ENCODE measurements at places on chromosomes 3 and 15. TPM values are rescaled to one million over a fixed set of nuclear protein-coding genes. Genes with fewer than 3 reads are reported as not detected.
A peak's percentile ranks its signal among the peaks of the same experiment; 100 is the strongest.

GRCh38 chr15:47035475-47036406 is 681.6 kb upstream of the SEMA6D start:
- DNase-seq = no peak

- DNase-seq = no peak
Observed at GRCh38 chr15:101052681-101053121, 133.5 kb downstream of the LRRK1 start.

- DNase-seq = no peak
Observed at GRCh38 chr15:79849789-79850188, 47.0 kb downstream of the MTHFS start.

DNA sequence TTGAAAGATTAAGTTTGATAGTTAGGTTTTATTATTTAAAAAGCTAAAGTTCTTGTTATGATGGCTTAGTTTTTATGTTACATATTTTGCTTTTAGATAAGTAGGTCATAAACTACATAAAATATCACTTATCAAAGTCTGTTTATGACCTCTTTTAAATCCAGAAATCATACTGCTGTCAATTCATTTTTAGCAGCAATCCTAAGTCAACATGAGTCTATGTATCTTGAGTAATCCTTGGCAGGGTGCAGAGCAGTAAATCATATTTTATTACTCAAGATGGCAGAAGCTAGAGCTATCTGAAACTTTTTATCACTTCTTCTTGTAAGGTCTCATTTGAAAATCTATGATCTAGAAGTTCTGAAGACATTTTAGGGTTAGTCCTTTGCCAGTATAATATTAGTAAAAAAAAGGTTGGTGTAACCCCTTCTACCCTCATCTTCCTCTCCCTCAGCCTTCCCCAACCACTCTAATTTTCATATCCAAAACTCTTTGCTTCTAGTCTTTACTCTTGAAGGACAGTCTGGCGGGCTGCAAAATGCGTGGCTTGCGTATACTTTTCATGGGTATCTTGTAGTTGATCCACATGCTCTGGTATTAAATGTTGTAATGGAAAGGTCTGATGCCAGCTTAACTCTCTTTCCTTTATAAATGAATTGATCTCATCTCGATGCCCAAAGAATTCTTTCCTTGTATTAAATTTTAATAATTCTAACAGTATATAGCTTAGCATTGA is 134.0 kb upstream of the THRB start:
- DNase-seq = no peak

GRCh38 chr3:160040181-160040580 is 51.5 kb downstream of the IL12A start:
- no peak for DNase-seq

- DNase-seq = no peak
Observed at GRCh38 chr3:59438492-59438891, 388.7 kb upstream of the CFAP20DC start.

- DNase-seq = no peak
Observed at GRCh38 chr15:92448370-92448769, 54.7 kb downstream of the ST8SIA2 start.

GRCh38 chr3:36993326-36994283 is at the start of gene MLH1:
TSS of gene MLH1 (plus strand) at chr3:36993518. CDS start at chr3:36993548, 30 bp downstream.
- peak; percentile 98 for DNase-seq

DNA sequence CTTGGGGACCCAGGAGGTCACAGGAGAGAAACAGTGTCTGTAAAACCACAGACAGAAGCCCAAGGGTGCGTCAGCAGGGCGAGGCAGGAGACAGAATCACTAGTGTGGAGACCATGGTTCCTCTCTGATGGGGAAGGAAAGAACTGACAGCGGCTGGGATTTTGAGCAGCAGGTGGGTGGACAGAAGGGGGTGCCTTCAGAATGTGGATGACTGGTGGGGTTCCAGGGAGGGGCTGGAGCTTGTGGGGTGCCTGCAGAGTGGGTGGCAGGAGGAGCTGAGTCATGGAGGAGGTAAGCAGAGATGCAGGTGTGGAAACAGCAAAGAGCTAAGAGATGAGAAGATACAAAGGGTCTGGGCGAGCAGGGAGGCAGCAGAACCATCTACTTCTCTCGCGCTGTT is 124.2 kb downstream of the GABRB3 start:
- no peak for DNase-seq

DNA sequence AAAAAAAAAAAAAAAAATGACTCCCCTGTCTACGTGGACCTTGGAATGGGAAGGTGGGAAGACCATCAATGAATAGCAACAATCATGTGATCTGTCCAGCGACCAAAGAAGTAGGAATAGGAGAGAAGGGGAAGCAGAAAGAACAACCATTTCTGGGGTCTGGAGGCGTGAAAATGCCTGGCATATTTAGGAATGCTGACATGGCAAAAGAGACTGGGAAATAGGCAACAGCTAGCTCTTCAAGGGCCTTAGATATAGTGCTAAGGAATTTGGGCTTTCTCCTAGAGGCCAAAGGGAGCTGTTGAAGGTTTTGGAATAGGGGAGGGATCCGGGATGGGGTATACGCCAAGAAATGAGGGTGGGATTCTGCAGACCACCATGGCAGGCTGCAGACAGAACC is 5.9 kb downstream of the SLC22A13 start:
- DNase-seq = no peak

- DNase-seq = no peak
Observed at GRCh38 chr3:125398952-125399351, 23.8 kb upstream of the ZNF148 start.

DNA sequence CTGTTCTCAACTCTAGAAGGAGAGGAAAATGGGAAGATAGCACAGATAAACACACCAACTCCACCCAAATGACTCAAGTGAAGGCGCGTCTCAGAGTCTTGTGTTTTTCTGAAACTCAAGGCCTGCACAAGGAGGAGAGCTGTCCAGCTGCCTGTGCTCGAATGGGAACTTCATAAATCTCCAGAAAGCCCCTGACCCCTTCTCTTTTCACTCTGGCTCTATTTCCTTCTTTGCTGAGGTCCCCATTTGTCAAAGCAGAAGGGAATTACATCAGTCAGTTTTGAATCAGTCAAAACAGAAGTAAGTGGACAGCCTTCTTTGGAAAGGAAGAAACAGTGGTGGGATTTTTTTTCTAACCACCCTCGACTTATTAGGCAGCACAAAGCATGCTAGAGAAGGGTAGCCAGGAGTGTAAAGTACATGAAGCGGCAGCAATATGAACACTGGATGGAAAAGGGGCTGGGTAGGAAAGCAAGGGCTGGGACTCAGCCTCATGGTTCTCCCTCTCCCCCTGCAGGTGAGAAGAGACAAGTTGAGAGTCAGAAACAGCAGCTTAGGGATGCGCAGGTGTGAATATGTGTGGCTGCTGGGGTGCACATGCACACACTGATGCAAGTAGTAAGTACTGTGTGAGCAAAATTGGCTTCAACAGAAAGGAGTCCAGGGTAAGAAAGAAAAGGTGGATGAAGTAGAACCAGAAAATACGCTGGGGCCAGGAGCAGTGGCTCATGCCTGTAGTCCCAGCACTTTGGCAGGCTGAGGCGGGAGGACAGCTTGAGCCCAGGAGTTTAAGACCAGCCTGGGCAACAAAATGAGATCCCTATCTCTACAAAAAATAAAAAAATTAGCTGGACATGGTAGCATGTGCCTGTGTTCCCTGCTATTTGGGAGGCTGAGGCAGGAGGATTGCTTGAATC is 36.6 kb upstream of the MAGEF1 start:
- no peak for DNase-seq

DNA sequence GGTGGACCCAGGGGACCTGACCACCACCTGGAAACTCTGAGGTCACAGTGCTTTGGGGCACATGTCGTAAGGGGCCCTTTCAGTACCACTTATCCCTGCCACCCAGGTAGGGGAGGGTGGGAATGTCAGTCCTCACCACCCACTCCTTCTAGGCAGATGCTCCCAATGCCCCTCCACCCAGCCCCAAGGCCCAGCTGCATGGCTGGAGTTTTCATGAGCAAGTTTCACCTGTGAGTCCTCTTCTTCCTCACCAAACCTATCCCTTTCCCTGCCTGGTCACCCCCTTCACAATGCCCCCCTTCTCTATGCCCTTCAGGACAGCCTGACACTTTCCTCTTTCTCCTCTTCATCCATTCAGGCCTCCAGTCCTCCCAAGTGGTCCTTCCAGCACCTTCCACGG is 9.8 kb downstream of the FAM174B start:
- DNase-seq = no peak

GRCh38 chr15:43433165-43433564 is 59.8 kb downstream of the TP53BP1 start:
- no peak for DNase-seq

DNA sequence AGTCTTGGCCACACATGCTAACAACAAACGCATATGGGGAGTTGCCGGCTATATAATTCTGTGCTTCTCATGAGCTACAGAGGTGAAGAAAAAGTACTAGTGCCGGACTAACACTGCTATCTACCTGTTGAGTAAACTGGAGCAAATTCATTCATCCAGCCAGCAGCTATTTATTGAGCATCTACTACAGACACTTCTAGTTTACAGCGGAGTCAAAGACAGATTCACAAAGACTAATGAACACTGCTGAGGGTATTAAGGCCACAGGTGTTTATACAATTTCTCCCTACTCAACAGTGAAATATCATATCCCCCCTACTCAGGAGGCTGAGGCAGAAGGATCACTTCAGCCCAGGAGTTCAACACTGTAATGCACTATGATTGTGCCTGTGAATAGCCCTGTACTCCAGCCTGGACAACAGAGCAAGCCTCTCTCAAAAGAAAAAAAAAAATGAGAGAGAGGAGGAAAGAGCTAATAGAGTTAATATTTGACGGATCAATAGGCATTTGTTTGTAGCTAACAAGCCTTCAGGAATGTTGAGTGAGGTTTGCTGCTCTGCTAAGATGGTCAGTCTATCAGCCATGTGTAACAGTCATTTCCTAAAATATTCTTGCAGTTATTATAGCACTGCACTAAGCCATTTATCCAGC is 17.8 kb downstream of the ADCY5 start:
- no peak for DNase-seq

- no peak for DNase-seq
Observed at GRCh38 chr15:67784090-67784781, 41.1 kb upstream of the SKOR1 start.

GRCh38 chr3:178382449-178383061 is 153.7 kb upstream of the KCNMB2 start:
- DNase-seq = no peak

- DNase-seq = no peak
Observed at GRCh38 chr3:58107597-58107996, 99.4 kb downstream of the FLNB start.

DNA sequence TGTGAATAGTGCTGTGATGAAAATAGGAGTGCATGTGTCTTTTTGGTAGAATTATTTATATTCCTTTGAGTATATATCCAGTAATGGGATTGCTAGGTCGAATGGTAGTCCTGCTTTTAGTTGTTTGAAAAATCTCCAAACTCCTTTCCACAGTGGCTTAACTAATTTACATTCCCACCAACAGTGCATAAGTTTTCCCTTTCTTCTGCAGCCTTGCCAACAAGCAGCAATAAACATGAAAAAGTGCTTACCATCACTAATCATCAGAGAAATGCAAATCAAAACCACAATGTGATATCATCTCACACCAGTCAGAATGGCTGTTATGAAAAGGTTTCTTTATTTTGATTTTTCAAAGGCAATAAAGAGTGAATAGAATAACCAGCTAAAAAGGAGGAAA is 1105.9 kb downstream of the NAALADL2 start:
- DNase-seq = no peak

GRCh38 chr3:166367947-166368533 is 530.8 kb upstream of the BCHE start:
- no peak for DNase-seq

DNA sequence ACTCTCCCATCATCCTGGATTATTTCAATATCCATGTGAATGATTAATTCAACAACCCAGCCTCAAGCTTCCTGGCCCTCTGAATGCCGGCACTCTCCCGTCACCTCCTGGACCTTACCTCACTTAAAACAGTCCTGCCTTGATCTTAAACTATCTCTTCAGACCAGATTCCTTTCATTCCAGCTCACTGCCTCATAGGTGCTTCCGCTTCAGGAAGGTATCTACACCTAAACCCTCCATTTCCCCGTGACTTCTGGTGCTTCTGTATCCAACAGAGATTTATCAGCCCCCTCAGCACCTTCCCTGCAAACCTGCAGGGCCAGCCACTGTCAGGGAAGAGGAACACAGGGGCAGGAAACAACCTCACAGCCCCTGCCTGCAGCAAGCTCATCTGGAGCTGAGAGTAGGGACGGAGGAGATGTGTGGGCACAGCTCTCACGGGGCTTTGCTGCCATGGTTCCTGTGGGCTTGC is 98.9 kb upstream of the TJP1 start:
- no peak for DNase-seq

The FEZF2 gene
- not detected for polyA plus RNA-seq

The SNX33 gene
- polyA plus RNA-seq = 23.4 TPM

The ILDR1 gene
- polyA plus RNA-seq = 1.9 TPM

The CHRNA3 gene
- 0.27 TPM for polyA plus RNA-seq

The LRTM1 gene
- not detected for polyA plus RNA-seq

The TRMT10C gene
- 13.9 TPM for polyA plus RNA-seq

The RPL15 gene
- 4,714 TPM for polyA plus RNA-seq

The HHLA2 gene
- polyA plus RNA-seq = 0.12 TPM

The TMEM43 gene
- polyA plus RNA-seq = 104 TPM
